ENCODE measurements at places on chromosomes 2 and 18.

DNA sequence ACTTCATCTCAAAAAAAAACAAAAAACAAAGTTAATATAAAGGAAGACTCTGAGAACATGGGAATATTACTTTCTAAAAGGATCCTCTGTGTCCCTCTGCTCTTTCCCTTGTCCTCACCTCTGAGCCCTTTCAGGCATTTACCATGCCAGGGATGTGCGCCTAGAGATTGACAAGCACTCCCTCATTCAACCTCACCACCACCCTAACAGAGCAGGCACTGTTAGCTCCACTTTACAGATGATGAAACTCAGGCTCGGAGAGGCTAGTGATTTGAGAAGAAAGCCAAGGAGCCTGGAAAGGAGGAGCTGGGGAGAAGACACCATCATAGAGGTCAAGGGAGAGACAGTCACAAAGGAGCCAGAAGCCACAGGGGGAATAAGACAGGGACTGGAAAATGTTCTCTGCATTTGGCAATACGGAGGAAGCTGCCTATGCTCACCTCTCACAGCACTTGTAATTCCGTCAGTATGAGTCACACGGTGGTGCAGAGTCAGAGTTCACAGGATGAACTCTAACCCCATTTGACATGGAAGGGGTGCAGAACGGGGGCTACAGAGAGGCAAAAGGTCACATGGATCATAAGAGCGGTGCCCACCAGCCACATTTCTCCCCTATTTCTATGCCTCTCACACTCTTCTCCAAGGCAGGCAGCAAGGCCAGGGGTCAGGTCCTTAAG lies 101.8 kb upstream of the NFU1 start:
- DNase-seq = no peak

GRCh38 chr18:66211749-66212148 lies 392.1 kb downstream of the CDH19 start:
- peak; percentile 76 for DNase-seq

- peak; percentile 39 for DNase-seq
Measured at GRCh38 chr2:234669621-234670020, 172.7 kb upstream of the ARL4C start.

GRCh38 chr2:148052687-148053086 lies 31.8 kb downstream of the MBD5 start:
- no peak for DNase-seq

GRCh38 chr18:8416212-8417019 lies 192.8 kb upstream of the RAB12 start:
- no peak for DNase-seq

DNA sequence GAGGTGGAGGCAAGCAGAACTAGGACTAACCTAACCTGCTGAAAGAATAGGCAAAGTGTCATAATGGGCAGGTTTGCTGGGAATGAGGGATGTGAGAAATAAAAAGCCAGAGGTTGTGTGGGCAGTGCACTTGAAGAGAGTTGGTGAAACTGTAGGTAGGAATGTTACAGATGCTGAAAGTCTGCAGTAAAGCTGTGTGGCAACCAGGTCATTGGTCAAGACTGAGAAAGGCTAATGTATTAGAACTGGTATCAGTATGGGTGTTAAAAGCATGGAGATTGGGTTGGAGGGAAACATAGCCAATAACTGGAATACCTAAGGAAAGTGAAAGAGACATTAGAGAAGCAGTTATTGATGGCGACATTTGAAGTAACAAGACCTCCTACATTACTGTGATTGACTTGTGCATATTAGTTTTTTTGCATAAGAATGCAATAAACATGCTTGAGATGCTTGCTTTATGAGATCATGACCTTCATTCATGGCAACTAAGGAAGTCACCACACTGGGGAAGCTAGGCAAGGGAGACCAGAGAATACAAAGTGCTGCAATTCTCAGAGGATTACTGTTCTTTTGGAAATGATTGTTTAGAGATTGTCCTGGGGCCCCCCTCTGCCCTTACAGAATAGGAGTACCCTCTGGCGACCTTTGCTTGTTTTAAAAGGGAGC lies 11.8 kb downstream of the GULP1 start:
- DNase-seq = no peak

DNA sequence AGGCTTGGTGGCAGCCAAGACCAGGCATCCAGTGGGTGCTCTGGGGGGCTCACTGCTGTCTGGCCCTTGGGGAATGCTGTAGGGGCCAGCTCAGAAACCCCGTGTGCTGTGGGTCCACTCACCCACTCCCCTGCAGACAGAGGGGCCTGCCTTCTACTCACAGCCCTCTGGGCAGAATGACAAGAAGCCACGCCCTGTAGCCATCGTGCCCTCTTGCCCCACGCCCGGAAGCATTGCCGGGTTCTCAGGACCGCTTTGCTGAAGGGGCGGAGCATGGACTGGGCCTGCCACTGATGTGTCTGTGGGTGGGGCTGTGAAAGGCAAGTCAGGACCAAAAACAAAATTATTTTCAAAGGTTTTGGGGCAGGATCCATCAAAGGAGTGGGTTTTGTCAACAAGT lies 27.8 kb downstream of the GLI2 start:
- no peak for DNase-seq

- no peak for DNase-seq
Measured at GRCh38 chr2:2870106-2870505, 507.5 kb downstream of the EIPR1 start.

GRCh38 chr2:48543895-48544294 lies 13.9 kb downstream of the STON1 start:
- no peak for DNase-seq

DNA sequence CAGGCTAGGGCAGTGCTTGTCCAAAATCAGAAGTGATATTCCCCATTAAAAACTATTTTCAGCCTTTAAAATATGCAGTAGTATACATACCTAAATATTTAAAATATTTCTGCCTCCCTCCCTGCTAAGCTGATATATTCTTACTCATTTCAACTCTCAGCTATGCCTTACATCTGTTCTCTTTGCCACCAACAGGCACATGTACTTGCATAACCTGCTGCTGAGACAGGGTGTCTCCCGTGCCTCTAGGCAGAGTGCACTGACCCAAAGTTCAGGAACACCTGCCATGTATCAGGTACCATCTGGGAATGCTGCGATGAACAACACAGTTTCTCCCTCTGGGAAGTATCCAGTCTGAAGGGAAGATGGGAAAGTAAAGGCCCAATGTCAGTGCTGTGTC lies 91.7 kb downstream of the STK39 start:
- DNase-seq = no peak
